AG08395 (cell line): ENCODE measurements at places on chromosomes 4 and X.

DNA sequence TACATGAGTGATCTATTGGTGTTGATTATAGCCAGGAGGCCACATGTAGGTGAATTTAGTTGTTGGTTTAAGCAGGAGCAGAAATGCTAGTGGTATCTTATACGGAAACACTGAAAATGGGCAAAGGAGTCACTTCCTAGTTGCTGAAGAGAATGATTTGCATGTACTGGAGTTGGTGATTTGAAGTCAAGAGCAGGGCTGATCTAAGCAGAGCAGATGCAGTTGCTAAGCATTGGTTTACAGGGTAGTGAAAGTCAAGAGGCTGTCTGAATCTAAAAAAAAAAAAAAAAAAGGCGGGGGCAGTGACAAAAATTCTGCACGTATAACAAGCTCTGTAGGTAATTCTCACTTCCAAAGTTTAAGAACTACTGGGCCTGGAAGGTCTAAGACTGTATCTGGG, 90.4 kb upstream of the HPRT1 start:
- no peak for DNase-seq

DNA sequence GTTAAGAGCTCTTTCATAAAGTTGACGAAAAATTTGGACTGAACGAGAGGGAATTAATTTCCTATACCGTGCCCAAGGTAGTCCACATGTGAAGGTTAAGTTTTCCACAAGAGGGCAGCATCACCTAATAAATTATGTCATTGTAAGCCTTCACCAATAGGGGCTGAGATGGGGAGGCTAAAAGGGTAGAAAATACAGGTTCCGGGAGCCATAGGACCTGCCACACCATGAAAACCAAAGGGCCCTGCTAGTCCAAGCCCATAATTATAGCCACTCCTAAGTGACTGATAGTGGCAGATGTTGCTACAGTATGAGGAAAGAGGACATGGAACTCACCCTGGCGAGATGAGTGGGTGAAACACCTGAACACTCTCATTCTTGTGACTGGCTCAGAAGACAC, 122.2 kb downstream of the SHROOM4 start:
- peak; percentile 54 for DNase-seq

DNA sequence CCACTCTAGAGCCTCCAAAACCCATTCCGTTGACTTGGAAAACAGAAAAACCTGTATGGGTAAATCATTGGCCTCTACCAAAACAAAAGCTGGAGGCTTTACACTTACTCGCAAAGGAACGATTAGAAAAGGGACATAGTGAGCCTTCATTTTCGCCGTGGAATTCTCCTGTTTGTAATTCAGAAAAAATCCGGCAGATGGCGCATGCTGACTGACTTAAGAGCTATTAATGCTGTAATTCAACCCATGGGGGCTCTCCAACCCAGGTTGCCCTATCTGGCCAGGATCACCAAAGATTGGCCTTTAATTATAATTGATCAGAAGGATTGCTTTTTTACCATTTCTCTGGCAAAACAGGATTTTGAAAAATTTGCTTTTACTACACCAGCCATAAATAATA, 60.8 kb downstream of the ZNF732 start:
- peak; percentile 3 for DNase-seq

DNA sequence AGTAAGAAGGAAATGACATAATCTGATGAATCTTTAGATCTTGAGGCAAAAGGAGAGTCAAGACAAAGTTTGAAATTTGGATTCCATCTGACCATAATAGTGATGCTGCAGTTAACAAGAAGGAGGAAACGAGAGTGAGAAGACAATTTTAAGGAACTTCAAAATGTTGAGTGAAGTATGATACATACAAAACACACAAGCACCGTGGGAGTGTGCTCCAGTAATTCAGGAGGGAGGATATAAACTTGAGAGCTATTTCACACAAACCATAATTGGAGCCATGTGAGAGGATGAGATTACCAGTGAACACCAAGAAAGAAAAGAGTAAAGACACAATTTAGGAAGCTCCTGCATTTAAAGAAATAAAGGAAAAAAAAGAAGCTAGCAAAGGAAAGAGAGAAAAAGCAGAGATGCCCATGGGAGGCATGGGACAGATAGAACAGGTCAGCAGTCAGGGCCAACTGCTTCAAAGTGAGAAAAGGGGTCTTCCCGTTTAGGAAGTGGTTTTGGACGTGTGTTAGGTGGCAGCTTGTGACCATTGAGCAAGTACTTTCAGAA, 150.7 kb upstream of the SLC7A11 start:
- no peak for DNase-seq

DNA sequence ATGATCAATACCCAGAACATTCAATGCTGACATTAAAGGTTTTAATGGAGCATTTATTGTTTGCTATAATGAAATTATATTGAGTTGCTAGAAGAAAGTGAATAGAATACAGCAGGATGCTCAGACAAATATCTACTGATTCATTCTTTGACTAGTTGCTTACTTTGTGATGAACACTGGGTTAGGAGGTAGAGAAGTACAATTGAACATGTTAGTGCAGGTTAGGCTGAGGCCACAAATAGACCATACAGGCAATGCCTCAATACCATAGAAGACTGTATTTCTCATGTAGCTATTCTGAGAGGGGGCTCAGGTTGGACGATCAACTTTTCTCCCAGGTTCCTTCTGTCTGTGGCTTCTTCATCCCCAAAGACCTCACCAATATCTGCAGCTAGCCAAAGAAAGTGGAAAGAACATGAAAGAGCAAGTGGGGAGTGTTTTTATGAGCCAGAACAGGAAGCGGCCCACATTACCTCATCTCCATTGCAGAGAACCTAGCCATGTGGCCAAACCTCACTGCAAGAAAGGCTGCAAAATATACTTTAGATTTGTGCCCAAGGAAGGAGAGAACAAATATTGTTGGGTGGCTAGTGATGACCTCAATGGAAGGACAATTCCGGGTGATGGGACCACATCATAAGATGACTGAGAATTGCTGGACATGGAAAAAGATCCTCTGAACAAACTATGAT, 180.3 kb upstream of the GATB start:
- DNase-seq = no peak

DNA sequence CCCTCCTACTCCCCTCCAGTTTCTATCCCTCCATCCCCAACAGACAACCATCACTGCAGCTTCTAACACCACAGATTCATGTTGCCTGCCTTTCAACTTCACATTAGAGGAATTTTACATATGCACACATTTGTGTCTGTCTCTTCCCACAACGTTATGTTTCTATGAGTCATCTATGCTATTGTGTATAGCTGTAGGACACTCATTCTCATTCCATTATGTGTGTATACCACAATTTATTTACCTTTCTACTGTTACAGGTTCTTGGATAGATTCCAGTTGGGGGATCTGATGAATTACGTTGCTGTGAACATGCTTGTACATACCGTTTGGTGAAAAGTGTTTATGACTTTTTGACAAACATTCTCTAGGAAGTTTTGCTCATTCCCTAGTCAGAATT, 58.8 kb upstream of the TRPC3 start:
- no peak for DNase-seq

GRCh38 chr4:52317361-52317879, 266.3 kb downstream of the SPATA18 start:
- no peak for DNase-seq

DNA sequence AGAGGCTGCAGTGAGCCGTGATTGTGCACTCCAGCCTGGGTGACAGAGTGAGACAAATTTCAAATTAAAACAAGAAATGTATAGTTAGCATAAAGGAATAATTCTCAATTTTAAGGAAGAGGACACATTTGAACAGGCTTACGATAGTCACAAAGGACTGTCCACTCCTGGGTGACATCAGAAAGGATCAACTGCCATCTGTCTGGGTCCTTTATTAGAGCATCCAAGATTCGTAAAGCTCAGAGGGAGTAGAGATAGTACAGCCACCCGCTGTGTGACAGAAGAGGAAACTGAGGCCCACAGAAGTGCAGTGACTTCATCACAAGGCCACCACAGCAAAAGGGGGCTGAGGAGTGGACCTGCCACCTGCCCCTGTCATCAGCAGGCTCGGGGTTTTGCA, 149.3 kb upstream of the RBPJ start:
- no peak for DNase-seq

DNA sequence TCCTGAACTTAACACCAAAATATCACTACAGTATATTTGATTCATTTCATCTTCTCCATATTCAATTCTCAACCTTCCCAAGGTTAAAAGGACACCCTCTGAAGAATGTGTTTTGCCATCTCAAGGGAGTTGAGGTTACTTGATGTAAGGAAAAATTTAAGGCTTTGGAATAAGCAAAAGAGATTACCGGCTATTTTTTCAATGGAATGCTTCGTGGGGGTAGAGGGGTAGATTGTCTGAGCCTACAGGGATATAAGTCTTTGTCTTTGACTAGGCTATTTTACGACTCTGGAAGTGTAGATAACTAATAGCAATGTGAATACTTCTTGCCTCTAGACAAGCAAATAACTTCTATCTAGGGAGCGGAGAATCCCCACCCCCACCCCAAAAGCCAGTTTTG, 78.2 kb downstream of the BCOR start:
- no peak for DNase-seq

- DNase-seq = no peak
Observed at GRCh38 chr4:168220893-168221292, 97.7 kb downstream of the DDX60 start.
